ENCODE measurements at places on chromosomes 2 and 18. TPM values are rescaled to one million over a fixed set of nuclear protein-coding genes. Genes with fewer than 3 reads are reported as not detected.

Gene CD8B2
- total RNA-seq = under 0.01 TPM

Gene POTEI
- total RNA-seq = under 0.01 TPM

Gene HAAO
- 0.82 TPM for total RNA-seq

Gene CNGA3
- 1.2 TPM for total RNA-seq

Gene ACVR1C
- 5.7 TPM for total RNA-seq

Gene ADAM23
- 20.0 TPM for total RNA-seq

Gene PSD4
- 3.3 TPM for total RNA-seq

Gene PPM1B
- 66.4 TPM for total RNA-seq

Gene SAG
- total RNA-seq = 0.82 TPM

Gene ASPRV1
- 2.0 TPM for total RNA-seq

Gene EML6
- total RNA-seq = 5.3 TPM

Gene PDE6D
- total RNA-seq = 28.1 TPM

Gene CFAP221
- total RNA-seq = 7.3 TPM

Gene MOCOS
- 0.41 TPM for total RNA-seq

Gene LOXHD1
- total RNA-seq = 0.41 TPM

Gene SGO2
- total RNA-seq = 2.9 TPM

Gene CHRNA1
- not detected for total RNA-seq

Gene DSG2
- 3.3 TPM for total RNA-seq

Gene CCDC85A
- 31.0 TPM for total RNA-seq

Gene MCM6
- total RNA-seq = 20.8 TPM

Gene VIT
- total RNA-seq = 0.41 TPM

Gene HMSD
- not detected for total RNA-seq

Gene NT5C1B
- not detected for total RNA-seq

Gene IL36G
- under 0.01 TPM for total RNA-seq

Gene CHN1
- 57.1 TPM for total RNA-seq

Gene KLF7
- 52.6 TPM for total RNA-seq

Gene KLHL14
- total RNA-seq = 53.0 TPM
